ENCODE measurements at places on chromosomes 5 and 9. TPM values are rescaled to one million over a fixed set of nuclear protein-coding genes. Genes with fewer than 3 reads are reported as not detected.

The RFESD gene
- total RNA-seq, result 1.3 TPM

The BASP1 gene
- total RNA-seq, result 249 TPM

The SGCD gene
- total RNA-seq, result under 0.01 TPM

The CNTLN gene
- total RNA-seq, result 10.4 TPM

The C9orf50 gene
- not detected for total RNA-seq

The SPINK13 gene
- not detected for total RNA-seq

The PPP2R2B gene
- total RNA-seq, result under 0.01 TPM

The PCAT7 gene
- not detected for total RNA-seq

The PDE8B gene
- total RNA-seq, result 0.15 TPM

The IFNA21 gene
- total RNA-seq, result not detected

The PJA2 gene
- 73.4 TPM for total RNA-seq

The COL23A1 gene
- total RNA-seq, result 0.15 TPM

The LHX3 gene
- not detected for total RNA-seq

The CSF1R gene
- not detected for total RNA-seq

The TNC gene
- total RNA-seq, result 4.6 TPM

The FAM114A2 gene
- total RNA-seq, result 59.7 TPM

The CERCAM gene
- total RNA-seq, result 21.8 TPM

The RLN1 gene
- total RNA-seq, result not detected

The POU4F3 gene
- total RNA-seq, result under 0.01 TPM

The PLPP7 gene
- total RNA-seq, result 0.46 TPM

The ZNF483 gene
- 1.6 TPM for total RNA-seq

The MEIKIN gene
- not detected for total RNA-seq

The SOX30 gene
- total RNA-seq, result not detected

The OTULINL gene
- total RNA-seq, result 0.15 TPM

The CNTFR gene
- total RNA-seq, result not detected

The PHF24 gene
- total RNA-seq, result not detected

The PLAC8L1 gene
- total RNA-seq, result not detected

The NR2F1-AS1 gene
- 12.2 TPM for total RNA-seq

The INSL6 gene
- total RNA-seq, result not detected
